ENCODE measurements at places on chromosomes 2 and 18.

GRCh38 chr2:138390316-138390945, 111.1 kb upstream of the SPOPL start:
- no peaks in the 10 kb centered on the region for H3K36me3 ChIP-seq
- H3K27me3 ChIP-seq = no peaks in the 10 kb centered on the region
- no peak overlapping the region for H3K4me3 ChIP-seq

- H3K4me3 ChIP-seq = no peak overlapping the region
- peaks cover 11% of the 10 kb centered on the region for H3K4me1 ChIP-seq
- peak overlapping the region; percentile 45 for H3K27ac ChIP-seq
- peaks cover 51% of the 10 kb centered on the region for H3K27me3 ChIP-seq
- DNase-seq = no peak
- H3K36me3 ChIP-seq = no peaks in the 10 kb centered on the region
Observed at GRCh38 chr2:118854507-118855345, 7.3 kb upstream of the EN1 start.

GRCh38 chr2:240595381-240596079, 9.0 kb downstream of the CAPN10 start:
- no peaks in the 10 kb centered on the region for H3K36me3 ChIP-seq
- H3K4me1 ChIP-seq = peaks cover 7% of the 10 kb centered on the region
- no peak overlapping the region for H3K4me3 ChIP-seq
- no peaks in the 10 kb centered on the region for H3K27me3 ChIP-seq
- peak; percentile 44 for DNase-seq
- no peak overlapping the region for H3K27ac ChIP-seq

DNA sequence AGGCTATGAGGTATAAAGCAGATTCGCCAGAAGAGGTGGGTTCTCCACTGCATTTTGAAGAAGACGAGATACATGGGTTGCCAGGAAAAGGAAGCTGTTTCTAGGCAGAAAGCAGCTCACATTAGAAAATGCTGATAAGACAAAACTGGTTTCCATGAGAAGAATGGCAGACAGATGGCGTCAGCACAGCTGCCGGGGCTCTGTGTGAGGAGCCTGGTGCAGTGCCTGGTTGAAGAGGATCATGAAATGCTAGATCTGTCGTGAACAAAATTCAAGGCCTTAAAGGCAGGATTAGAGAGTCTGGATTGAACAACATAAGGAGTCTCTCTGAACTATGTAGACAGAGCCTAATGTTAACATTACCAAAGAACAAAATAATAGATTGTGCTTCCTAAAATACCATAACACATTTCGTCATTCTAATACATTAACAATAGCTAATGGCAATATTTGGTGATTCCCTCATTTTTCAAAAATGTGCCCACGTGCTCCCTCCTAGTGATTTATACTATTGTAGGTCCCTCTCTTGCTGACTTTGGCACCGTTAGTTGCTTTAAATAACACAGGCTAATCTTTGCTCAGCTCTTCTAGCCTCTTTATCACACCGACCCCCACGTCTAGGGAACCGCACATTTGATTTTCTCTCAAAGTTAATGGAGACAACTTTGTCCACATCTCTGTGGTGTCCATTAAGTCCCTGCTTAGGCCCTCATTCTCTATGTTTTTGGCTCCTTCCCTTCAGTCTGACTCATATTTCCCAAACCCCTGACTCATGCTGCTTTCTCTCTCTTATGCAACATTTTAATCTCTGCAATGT, 38.2 kb downstream of the EFEMP1 start:
- H3K4me3 ChIP-seq = no peak overlapping the region
- DNase-seq = no peak
- H3K27me3 ChIP-seq = no peaks in the 10 kb centered on the region

DNA sequence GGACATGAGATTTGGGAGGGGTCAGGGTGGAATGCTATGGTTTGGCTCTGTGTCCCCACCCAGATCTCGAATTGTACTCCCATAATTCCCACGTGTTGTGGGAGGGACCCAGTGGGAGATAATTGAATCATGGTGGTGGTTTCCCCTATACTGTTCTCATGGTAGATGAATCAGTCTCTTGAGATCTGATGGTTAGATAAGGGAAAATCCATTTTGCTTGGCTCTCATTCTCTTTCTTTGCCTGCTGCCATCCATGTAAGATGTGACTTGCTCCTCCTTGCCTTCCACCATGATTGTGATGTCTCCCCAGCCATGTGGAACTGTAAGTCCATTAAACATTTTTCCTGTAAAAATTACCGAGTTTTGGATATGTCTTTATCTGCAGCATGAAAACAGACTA, 80.9 kb upstream of the GALNT5 start:
- no peaks in the 10 kb centered on the region for H3K36me3 ChIP-seq
- H3K4me1 ChIP-seq = no peaks in the 10 kb centered on the region
- no peaks in the 10 kb centered on the region for H3K27me3 ChIP-seq
- DNase-seq = no peak
- no peak overlapping the region for H3K27ac ChIP-seq

GRCh38 chr2:62195421-62196277, at the start of gene B3GNT2:
TSS of gene B3GNT2 (plus strand) at chr2:62196115. CDS start at chr2:62222221, 26,106 bp downstream.
- no peaks in the 10 kb centered on the region for H3K36me3 ChIP-seq
- peak within 1 kb of the TSS; percentile 91 for H3K27ac ChIP-seq
- peak within 1 kb of the TSS; percentile 86 for H3K4me3 ChIP-seq
- DNase-seq = peak; percentile 80

GRCh38 chr2:201114846-201115245, 1.1 kb upstream of the CFLAR start:
- H3K27ac ChIP-seq = peak overlapping the region; percentile 98
- H3K4me1 ChIP-seq = peaks cover 36% of the 10 kb centered on the region
- peaks cover 33% of the 10 kb centered on the region for H3K27me3 ChIP-seq
- H3K36me3 ChIP-seq = peaks cover 5% of the 10 kb centered on the region
- peak overlapping the region; percentile 98 for H3K4me3 ChIP-seq
- DNase-seq = no peak

DNA sequence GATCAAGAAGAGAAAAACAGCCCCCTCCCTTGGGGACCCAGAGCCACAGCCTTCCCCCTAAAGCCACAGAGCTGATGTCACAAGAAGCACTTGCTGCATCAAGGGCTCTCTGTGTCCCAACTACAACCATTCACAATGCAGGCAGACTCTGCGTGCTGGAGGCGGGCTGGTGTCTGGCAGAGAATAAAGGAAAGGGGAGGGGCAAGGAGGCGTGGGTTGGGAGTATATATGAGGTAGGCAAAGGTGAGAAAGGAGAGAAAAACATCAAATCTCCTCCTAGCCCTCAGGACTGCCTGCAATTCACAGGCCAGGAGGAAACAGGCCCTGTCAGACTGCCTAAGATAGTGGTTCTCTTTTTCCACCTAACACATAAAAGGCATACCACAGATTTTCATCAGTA, 48.8 kb upstream of the IHH start:
- peaks cover 7% of the 10 kb centered on the region for H3K4me1 ChIP-seq
- H3K4me3 ChIP-seq = no peak overlapping the region
- DNase-seq = no peak
- H3K27ac ChIP-seq = no peak overlapping the region
- H3K36me3 ChIP-seq = peaks cover 3% of the 10 kb centered on the region
- no peaks in the 10 kb centered on the region for H3K27me3 ChIP-seq

- no peaks in the 10 kb centered on the region for H3K4me1 ChIP-seq
- H3K27me3 ChIP-seq = peaks cover 9% of the 10 kb centered on the region
- H3K4me3 ChIP-seq = no peak overlapping the region
- no peak overlapping the region for H3K27ac ChIP-seq
Observed at GRCh38 chr2:134762508-134762907, 43.7 kb upstream of the TMEM163 start.

GRCh38 chr18:7770908-7771307, 203.8 kb downstream of the PTPRM start:
- H3K36me3 ChIP-seq = no peaks in the 10 kb centered on the region
- H3K27ac ChIP-seq = no peak overlapping the region
- H3K4me1 ChIP-seq = no peaks in the 10 kb centered on the region
- no peaks in the 10 kb centered on the region for H3K27me3 ChIP-seq

Measured in immature natural killer cell (primary cell).